ENCODE measurements at places on chromosomes 16 and 17.

- peak; percentile 79 for DNase-seq
Measured at GRCh38 chr16:11624636-11625607, 38.2 kb upstream of the LITAF start.

- DNase-seq = no peak
Measured at GRCh38 chr16:47316442-47317015, 144.3 kb downstream of the ITFG1 start.

DNA sequence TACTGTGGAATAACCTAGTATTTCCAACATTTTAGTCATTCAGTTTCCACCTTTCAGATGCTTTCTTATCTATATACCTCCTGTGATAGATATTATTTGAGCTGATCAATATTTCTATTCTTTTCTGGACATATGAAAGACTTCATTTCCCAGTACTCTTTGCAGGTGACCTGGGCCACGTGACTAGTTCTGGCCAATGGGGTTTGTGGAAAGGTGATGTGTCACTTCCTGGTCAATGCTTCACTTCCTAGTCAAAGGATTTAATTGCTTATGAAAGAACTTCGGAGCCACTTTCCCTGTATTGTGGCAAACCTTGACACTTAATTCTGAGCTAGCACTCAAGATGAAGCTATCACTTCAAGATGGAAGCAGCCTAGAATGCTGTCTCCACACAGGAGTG, 248.9 kb upstream of the FOXF1 start:
- no peak for DNase-seq

- no peak for DNase-seq
Measured at GRCh38 chr17:49579522-49579921, 3.9 kb downstream of the NXPH3 start.

- no peak for DNase-seq
Measured at GRCh38 chr16:4298761-4299522, 16.9 kb upstream of the GLIS2 start.

- no peak for DNase-seq
Measured at GRCh38 chr17:72342061-72342460, 221.2 kb downstream of the SOX9 start.

- no peak for DNase-seq
Measured at GRCh38 chr17:58238147-58238634, at the start of gene LPO. Gene LPO, plus strand, starts transcription at chr17:58238584. Its CDS starts 4,396 bp downstream, at chr17:58242980.

DNA sequence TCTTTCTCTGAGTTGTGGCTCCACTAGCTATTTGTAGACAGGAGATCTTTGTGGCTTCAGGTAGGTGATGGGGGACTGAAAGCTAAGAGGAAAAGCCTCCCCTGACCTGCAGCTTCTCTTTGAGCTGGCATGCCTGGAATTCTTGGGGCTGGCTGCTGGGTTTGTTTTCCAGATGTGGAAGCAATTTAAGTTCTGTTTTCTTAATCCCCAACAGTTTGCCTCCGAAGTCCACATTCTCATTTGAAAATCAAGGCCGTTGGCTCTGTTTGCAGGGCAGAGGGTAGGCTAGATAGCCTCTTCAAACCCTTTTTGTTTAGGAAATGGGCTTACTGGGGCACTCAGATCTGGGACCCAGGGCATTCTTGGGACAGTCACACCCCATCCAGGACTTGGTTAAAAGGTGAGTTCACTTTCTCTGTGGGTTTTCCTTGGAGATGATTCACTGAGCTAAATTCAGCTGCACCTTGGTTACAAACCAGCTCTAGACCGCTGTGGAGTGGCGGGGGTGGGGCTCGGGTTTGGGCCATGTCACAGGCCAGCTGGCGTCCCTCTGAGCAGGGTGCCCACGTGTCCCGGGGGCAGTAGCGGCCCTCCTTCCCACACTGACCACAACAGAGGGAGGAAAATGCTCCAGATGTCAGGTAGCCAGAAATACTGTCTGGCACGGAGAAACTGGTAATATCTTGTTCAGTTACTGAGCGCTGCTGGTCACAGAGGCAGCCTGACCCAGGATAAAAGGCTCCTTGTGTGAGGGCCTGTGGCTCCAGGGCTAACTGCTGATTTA, 108.5 kb downstream of the RAB11FIP4 start:
- DNase-seq = no peak

GRCh38 chr16:70728150-70728549, 42.3 kb upstream of the MTSS2 start:
- peak; percentile 9 for DNase-seq
